ENCODE measurements at places on chromosomes 2 and 18.

- DNase-seq = no peak
Observed at GRCh38 chr2:96863575-96864342, 5.9 kb upstream of the ANKRD39 start.

DNA sequence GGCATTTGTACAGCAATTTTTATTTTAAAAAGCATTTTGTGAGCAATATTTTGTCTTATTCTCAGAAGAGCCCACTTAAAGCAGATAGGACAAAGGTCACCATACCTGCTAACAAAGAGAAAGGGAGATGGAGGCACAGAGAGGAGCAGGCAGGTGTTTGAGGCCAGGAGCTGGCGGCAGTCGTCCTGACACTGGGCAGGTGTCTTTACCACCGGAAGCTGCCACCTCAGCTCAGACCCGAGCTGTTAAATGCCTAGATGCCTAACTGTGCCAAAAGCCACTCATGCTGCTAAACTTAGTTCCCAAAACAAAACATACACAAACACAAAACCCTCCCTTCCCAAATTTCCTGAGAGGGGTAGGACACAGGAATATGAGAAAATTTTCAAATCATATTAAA lies 120.9 kb downstream of the CNTNAP5 start:
- no peak for DNase-seq

GRCh38 chr2:44200011-44200410 lies 31.3 kb downstream of the PPM1B start:
- no peak for DNase-seq

DNA sequence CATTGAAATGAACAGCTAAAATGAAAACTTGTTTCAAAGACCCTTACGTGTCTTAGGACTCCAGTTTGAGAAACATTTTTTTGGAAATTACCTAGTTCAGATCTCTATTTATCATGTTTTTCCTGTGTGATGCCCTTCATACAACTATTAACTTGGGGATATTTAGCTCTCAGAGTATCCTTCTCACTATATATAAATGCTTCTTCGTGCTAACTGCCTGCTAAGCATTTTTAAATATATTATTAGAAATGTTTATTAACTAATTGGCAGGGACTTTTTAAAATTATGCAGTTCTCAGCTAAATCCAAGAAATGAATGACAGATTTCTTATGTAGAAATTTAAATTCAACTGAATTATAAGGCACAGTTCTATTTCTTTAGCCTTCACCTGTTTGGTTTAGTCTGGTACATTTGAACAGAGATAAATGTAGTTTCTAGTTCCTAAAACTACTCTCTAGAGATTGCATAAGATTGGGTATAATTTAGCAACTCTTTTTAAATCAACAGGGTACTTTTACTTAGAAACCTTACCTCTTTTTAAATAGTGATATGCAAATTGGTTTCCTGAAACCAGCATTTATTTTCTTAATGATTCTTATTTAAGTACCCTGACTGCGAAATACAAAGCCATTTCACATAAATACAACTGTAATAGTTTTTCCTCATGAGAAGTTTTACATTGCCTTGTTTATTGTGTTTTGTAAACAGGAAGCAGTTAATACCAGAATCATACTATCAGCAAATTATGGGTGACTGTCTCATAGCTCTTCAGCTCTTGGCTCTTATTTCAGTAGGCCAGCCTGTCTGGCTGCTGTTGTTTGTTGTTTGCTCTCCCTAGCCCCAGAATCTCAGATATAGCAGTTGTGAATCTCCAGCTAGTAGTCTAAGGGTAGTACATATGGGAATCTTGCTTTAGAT lies 140.7 kb downstream of the PTRHD1 start:
- no peak for DNase-seq

DNA sequence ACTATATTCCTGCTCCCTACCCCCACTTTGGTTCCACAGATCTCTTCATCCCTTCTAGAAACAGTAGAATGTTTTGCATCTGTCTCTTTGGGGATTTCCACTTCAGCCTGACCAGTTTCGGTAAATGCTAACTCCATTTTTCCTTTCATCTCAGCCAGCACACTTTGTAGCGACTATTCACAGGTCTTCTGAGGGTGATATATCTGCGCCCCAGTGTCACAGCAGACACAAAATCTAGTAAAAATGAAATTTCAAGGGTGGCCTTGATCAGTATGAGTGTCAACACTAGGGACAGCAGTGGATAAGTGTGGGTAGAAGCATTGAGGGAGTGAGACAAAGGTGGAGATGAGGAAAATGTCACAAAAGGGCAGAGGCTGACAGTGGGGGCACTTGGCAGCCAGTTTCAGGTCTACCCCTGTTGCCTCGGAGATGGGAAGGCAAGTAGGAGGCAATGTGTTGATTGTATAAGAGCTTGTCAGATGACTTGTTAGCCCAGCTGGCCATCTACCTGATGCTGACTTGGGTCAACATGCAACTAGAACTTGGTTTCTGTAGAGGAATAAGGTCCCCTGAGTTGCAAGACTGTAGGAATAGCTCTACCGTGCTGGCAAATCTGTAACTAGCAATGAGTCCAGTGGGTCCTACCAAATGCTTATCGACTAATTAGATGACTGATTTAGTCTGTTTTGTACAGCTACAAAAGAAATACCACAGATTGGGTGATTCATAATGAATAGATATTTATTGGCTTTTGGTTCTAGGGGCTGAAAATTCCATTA lies 60.7 kb downstream of the CXCR4 start:
- DNase-seq = peak; percentile 48

DNA sequence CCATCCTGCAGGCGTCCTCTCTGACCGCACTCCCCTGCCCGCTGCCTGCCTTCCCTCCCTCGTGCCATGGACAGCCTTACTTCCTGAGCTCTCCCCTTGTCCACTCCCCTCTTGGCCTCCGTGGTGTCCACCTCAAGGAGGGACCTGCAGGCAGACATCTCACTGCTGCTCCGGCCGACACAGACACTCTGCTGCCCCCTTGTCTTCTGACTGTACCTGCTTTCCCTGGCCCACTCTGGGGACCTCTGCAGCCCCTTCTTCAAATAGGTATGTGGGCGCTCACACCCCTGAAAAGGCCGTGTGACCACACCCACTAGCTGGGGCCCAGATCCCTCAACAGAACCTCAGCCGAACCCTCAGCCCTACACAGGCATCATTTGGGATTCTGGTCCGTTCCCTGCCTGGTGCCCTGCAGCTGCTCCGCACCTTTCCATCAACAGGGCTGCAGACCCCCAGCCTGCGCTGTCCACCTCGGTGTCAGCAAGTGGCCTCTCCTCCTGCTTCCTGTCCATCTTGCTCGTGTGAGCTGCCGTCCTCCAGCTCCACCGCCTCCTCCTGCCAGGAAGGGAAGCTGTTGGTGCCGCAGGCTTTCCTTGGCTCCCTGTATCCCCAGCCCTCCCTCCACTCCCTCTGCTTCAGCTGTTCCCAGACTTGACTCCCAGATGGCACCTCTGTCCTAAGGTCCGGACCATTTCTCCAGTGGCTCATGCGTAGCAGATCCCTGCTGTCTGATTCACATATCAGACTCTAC lies 94.1 kb downstream of the KLHL29 start:
- no peak for DNase-seq

DNA sequence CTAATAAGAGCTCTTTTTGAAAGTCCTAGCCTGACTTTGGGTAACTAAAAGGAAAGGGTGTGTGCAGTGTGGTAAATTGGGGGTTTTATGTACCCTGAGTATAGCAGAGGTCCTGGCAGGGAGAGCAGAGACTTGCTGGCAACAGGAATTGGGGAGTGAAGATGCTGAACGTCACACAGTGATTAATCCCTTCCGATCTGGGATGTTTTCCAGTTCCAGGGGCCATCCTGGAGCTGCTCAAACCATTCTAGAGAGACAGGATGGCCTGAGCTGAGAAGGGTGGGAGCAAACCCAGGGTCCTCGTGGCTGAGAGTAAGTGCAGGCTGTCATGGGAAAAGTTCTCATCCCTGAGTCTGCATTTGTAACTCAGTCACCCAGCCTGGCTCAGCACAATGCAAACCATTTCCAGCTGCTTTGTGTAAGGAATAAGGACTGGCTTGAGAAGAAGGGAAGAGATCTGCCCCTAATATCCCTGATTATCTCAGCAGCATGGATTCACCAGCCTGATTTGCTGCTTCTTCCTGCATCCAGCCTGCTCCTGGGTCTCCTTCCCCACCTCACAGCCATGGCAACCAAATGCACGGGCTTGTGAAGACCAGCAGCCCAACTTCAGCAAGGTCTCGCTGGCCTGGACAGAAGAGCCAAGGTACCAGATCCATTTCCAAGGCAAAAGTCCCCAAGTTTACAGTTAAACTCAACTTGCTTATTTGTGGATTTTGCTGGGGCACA lies 47.1 kb upstream of the CELF4 start:
- DNase-seq = no peak

GRCh38 chr2:111185361-111186022 lies 64.8 kb downstream of the BCL2L11 start:
- no peak for DNase-seq

DNA sequence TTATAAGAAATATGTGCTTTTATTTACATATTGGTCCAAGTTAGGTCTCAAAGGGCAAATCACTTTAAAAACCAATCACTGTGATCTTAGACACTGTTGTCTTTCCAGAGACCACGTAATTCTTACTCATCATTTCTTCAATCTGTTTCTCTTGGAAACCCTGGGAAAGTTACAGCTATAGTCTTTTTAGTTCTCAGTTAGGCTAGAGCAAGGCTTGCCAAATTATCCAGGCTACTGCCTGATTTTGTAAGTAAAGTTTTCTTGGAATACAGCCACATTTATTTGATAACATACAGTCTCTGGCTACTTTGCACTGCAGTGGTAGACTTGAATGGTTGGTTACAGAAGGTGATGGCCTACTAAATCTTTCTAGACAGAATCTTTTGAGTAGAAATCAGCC lies 106.0 kb downstream of the KIAA1328 start:
- no peak for DNase-seq

DNA sequence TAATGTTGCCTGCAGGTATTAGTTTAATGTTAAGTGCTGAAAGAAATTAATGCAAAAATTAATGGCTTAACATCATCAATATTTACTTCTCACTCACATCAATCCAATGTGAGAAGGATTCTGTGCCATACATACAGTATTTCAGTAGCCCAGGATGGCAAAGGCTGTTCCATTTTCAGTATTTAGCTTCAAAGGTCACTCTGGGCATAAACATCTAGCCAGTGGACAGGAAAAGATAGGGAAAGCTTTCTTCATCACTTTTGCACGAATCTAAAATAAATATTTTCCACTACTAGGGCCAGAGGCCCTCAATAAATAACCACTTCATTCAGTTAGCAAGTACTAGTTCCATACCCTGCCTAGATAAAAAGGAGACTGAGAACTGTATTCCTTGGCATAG lies 236.3 kb upstream of the VWC2L start:
- no peak for DNase-seq

GRCh38 chr2:173124441-173124840 lies 48.8 kb downstream of the MAP3K20 start:
- no peak for DNase-seq

GRCh38 chr18:9808295-9809241 lies 77.2 kb upstream of the TXNDC2 start:
- DNase-seq = no peak

GRCh38 chr18:25058521-25058920 lies 293.4 kb downstream of the ZNF521 start:
- DNase-seq = no peak

GRCh38 chr18:3012136-3013023 lies 564 bp downstream of the LPIN2 start:
- DNase-seq = peak; percentile 32

GRCh38 chr2:71937396-71937795 lies 210.3 kb downstream of the CYP26B1 start:
- no peak for DNase-seq

DNA sequence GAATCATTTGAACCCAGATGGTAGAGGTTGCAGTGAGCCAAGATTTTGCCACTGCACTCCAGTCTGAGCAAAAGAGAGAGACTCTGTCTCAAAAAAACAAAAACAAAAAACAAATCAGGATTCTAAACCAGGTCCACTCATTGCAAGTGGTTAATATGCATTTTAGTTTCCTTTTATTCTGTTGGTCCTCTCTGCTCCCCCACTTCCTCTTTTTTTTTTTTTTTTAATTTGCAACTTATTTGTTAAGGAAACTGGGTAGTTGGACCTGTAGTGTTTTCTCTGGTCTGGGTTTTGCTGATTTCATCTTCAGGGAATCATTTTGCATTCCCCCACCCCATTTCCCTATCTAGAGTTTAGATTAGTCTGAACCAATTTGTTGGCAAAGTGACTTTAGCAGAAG lies 14.0 kb downstream of the FER1L5 start:
- DNase-seq = no peak

- no peak for DNase-seq
Observed at GRCh38 chr2:3535467-3535793, 16.1 kb upstream of the ADI1 start.

GRCh38 chr2:223203971-223204929 lies 152.3 kb downstream of the KCNE4 start:
- no peak for DNase-seq

DNA sequence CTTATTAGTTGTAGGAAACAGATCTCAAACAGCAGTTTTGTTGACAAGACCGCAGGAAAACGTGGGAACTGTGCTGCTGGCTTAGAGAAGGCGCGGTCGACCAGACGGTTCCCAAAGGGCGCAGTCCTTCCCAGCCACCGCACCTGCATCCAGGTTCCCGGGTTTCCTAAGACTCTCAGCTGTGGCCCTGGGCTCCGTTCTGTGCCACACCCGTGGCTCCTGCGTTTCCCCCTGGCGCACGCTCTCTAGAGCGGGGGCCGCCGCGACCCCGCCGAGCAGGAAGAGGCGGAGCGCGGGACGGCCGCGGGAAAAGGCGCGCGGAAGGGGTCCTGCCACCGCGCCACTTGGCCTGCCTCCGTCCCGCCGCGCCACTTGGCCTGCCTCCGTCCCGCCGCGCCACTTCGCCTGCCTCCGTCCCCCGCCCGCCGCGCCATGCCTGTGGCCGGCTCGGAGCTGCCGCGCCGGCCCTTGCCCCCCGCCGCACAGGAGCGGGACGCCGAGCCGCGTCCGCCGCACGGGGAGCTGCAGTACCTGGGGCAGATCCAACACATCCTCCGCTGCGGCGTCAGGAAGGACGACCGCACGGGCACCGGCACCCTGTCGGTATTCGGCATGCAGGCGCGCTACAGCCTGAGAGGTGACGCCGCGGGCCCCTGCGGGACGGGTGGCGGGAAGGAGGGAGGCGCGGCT lies at the start of gene TYMS:
TSS of gene TYMS (plus strand) at position 343 of the 690 bp plus-strand sequence. CDS start at position 433, 90 bp downstream.
- DNase-seq = peak; percentile 14

- no peak for DNase-seq
Observed at GRCh38 chr2:238169048-238169707, 10.4 kb downstream of the ERFE start.

DNA sequence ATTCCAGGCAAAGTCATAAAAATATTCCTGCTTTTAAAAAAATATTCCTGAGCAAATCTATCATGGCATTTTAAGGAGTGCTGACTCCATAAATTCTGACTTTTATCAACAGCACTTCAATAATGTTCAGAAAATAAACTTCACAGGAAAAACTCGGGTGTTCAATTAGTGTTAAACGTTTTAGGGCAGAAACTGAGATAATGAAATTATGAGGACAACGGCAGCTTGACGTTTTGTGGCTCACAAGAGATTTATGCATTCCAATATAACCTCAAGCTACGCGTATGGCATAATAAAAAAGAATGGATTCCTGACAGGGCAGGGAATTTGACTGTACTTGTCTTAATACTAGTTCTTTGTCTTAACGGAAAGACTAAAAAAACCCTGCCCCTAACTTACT lies 133.2 kb downstream of the ICOS start:
- DNase-seq = no peak

Measured in activated CD4-positive, alpha-beta T cell treated with anti-CD3 and anti-CD28 coated beads, Interleukin-2, amount 50 U/mL, for 24 hours (primary cell).